Activated CD4-positive, alpha-beta memory T cell treated with anti-CD3 and anti-CD28 coated beads, Interleukin-2, amount 10 ng/mL, durations not matched to agents 7 days and 5 days (primary cell): ENCODE measurements at places on chromosomes 13 and 19.

GRCh38 chr13:105936816-105937215 is 598.6 kb downstream of the EFNB2 start:
- DNase-seq = no peak

GRCh38 chr13:81917810-81918209 is 1576.9 kb upstream of the SPRY2 start:
- no peak for DNase-seq

DNA sequence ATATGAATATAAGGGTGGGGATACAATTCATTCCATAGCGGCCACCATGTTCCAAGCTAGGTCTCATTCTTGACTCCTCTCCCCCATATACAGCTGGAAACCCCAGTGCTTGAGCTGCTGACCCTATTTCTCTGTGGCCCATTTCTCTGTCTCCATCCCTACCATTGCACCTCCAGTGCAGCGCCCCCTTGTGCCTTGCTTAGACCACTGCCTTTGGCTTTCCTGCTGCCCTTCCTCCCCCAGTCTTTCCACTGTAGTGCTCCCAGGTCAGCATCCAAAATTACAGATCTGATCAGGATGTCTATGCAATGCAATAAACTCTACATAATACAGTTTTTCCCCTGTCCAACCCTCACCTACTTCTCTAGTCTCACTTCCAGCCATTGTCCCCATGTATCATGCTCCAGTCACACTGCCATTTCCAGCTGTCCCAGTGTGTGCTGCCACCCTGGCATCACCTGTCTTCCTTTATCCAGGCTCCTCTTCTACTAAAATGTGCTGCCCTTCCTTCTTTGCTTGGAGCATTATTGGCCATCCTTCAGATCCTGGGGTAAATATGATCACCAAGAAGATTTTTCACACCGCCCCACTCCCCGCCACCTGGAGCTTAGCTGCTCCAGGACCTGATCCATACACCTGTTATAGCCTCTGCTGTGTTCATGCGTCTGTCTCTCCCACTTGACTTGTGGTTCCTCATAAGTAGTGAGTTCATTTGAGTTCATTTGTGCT is 199.4 kb upstream of the IPO5 start:
- no peak for DNase-seq

DNA sequence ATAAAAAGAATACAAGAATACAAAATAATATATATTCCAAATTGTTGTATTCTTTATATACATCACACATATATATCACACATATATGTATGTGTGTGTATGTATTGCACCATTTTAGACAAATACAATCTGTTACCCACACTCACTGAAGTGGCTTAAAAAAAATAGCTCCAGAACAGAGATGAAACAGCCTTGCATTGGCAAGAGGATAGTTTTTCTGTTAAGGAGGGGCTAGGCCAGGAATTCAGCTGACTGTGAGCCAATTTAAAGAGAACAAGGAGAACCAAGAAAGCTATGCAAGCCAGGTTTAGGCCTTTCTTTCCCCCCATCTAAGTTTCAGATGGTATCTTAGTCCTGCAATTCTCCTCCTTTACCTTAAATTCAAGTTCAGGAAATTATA is 257.5 kb downstream of the MZT1 start:
- DNase-seq = no peak

GRCh38 chr13:73399347-73400216 is 340.8 kb downstream of the KLF5 start:
- DNase-seq = no peak

DNA sequence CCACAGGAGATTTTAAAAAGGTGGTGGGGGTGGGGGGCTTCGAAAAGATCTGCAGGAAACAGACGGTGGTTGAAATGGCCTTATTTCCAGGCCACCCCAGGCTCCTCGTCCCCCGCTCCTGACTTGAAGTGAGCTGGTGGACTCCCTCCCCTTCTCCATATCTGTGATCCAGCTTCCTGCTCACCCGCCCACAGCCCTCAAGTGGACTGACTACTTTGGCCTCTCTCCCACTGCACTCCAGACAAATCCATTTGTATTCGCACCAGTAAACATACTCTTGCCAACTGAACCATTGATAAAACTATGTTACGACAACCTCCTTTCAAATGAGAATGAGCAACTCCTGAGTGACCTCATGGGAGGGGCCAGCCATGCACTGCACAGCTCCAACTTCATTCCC is 259.5 kb downstream of the COL4A1 start:
- no peak for DNase-seq

GRCh38 chr13:99371956-99372355 is 64.8 kb upstream of the GPR183 start:
- DNase-seq = peak; percentile 50

DNA sequence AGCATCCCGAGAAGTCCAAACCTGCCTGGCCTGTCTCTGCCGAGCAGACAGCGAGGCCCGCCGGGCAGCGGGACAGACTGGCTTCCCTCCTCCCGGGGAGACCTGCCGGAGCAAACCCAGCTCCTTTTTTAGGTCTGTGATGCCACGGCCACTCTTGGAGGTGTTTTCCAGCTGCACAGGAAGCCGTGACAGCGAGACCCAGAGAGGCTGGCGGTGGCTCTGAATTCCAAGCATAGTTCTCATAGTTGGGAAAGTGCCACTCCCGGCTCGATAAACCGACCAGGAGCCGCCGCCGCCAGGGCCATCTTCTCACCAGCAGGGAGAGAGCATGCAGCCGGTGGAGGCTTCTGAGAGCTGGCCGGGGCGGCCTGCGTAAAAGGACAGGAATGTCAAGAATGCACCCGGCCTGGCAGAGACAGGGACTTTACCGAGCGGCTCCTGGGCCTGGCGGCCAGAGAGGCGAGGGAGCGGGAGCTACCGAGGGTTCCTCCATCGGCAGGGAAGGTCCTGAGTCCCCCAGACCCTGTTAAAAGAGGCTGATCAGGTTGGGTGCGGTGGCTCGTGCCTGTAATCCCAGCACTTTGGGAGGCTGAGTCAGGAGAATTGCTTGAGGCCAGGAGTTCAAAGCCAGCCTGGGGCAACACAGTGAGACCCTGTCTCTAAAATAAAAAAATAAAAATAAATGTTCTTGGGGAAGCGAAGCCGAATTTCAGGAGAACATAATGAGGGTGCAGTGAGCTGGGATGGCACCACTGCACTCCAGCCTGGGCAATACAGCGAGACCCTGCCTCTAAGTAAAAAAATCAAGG is 64.9 kb downstream of the GADD45B start:
- DNase-seq = no peak

- DNase-seq = no peak
Observed at GRCh38 chr13:41588899-41589298, 131.5 kb downstream of the RGCC start.

- no peak for DNase-seq
Observed at GRCh38 chr13:99974939-99975561, 3.5 kb upstream of the ZIC5 start.

GRCh38 chr13:20359335-20359734 is 127.2 kb upstream of the GJB6 start:
- DNase-seq = no peak

DNA sequence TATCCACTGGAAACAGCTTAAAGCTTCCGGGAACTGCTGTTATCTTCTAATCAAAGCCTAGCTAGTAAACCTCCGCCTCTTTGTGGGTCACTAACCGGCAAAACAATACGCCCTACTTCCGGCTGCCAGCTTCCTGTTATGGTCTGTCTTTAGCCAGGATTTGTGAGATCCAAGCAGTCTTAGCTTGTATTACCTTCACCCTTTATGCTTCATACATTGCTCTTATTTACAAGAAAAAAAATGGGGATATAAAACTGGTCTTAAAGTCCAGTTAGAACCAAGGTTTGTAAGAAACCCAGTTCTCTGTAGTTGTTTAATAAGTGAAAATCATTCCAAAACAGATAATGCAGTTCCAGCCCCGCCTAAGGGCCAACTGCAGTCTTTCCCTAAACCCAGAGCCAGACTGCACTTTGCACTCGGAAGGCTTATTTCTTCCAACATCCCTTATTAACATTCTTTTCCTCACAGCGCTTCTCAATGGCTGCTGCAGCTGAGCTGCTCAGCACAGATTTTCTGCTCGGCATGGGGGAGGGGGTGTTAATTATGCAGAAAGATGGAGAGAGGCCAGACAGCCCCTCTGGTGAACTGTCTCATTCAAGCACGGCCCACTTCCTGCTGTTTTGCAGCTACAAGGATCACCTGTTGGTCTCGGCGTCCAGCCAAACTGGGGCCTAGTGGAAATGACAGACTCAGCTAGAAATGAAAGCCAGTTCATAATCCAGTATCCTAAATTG is 368.4 kb downstream of the KLF12 start:
- DNase-seq = peak; percentile 77

DNA sequence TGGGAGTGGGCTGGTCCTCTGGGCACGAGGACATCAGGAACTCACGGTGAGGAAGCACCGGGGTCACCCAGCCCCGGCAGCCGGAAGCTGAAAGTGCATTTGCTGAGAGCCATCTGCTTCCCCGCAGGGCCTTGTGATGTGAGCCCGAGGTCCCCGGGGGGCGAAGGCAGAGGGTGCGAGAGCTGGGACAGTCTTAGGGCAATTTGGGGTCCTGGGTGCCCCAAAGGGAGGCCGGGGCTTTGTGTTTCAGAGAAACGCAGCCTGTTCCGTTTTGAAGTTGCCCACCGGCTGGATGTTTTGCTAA is 4.8 kb downstream of the F2RL3 start:
- DNase-seq = no peak

DNA sequence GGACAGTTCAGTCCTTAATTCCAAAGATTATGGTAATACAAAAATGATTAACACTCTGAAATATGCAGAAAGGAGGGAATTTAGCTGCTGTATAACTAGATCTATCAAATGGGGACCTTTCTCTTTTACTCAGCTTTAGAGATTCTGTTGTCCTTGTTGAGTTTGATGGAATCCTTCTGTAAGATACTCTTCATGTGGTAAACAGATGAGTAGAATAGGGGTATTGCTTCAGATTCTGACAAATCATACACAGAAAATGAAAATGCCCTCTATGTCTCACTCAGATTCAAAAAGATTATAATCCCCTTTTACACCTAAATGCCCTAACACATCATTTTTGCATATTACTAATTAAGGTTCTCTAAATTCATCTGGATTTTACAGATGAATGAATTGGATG is 50.7 kb downstream of the ARHGAP35 start:
- DNase-seq = no peak

GRCh38 chr13:113785051-113786010 is 26.3 kb downstream of the TMEM255B start:
- DNase-seq = no peak

- DNase-seq = no peak
Observed at GRCh38 chr13:53775807-53776206, 747.2 kb downstream of the OLFM4 start.

GRCh38 chr19:37334179-37335071 is 36.5 kb upstream of the ZNF527 start:
- DNase-seq = peak; percentile 90

GRCh38 chr13:98822225-98822606 is 69.7 kb upstream of the SLC15A1 start:
- DNase-seq = no peak

DNA sequence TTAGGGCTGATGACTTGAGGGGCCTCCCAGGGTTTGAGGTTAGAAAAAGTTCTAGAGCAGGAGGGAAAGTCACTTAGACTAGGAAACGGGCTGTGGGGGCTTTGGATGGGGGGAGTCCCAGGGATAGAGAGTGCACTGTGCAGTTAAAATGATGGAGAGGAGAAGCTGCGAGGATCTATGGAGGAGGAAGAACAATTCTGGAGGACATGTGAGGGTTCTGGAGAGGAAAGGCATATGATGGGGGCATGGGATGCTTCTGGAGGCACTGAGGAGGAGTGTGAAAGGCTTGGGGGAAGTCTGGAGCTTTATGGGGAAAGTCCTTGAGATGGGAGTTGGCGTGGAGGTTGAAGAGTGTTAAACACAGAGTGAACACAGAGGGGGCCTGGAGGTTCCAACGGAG is 2.2 kb downstream of the KCNC3 start:
- DNase-seq = no peak

DNA sequence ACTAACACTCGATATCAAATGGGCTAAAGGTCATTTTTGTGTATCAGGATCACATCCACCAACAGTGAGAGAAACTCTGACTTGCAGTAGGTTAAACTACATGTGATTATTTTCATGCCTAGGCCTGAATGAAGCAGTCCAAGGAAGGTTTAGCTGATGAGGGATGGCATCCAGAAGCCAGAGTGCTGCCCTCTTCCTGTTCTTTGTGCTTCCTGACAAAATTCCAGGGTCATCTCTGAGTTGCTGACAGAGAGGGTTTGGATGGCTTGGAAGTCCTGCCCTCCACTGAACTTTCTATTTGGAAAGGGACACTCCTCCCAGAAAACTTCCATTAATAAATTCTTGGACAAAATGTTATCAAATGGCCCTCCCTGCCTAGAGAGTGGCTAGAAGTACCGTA is 728.3 kb upstream of the SLC10A2 start:
- DNase-seq = no peak

DNA sequence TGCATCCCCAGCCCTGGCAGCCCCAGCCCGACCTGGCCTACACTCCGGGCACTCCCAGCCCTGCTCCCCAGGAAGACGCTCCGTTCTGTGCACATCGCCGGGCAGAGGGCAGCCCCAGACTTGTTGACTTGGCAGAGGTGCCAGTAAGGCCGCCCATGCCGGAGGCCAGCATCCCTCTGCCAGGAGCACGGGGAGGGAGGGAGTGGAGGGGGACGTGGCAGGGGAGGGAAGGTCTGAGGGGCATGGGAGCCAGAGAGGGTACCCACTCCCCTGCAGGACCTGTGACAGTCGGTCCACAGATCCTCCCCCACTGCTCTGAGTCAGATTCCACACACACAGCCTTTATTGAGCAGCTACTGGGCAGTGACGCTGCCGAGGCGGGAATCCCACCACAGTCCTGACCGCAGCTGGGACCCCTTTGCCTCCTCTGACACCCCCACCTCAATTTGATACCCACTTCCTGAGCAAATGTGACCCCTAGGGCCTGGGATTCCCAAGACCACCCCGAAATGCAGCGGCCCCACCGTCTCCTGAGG is 1.9 kb upstream of the NKPD1 start:
- DNase-seq = no peak

- DNase-seq = no peak
Observed at GRCh38 chr19:46928951-46929350, 68.2 kb downstream of the ARHGAP35 start.

DNA sequence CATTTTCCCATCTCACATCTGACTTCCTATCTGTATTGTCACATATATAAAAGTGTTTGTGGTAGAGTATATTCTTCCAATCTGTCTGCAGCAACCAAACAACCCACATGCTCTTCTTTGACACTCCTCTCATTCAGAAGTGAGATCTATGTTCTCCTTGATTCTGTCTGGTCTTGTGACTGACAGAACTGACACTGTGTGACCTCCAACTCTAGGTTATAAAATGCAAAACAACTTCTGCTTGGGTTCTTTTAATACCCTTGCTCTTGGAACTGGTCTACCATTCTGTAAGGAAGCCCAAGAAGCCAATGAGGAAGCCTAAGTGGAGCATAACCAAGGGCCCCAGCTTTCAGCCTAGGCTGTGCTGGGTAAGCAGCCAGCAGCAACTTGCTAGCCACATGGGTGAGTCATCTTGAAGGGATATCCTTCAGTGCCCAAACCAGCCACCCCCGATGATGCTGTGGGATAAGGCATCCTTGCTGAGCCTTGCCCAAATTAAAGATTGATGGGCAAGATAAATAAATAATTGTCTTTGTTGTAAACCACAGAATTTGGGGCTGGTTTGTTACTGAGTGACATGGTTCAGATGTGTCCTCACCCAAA is 18.4 kb upstream of the ITM2B start:
- peak; percentile 39 for DNase-seq

- peak; percentile 35 for DNase-seq
Observed at GRCh38 chr19:17806945-17807344, 12.0 kb downstream of the B3GNT3 start.
